Activated T-cell treated with anti-CD3 and anti-CD28 coated beads, Interleukin-2, amount 50 U/mL, for 1 hour (primary cell): ENCODE measurements at places on chromosomes 7 and 10.

DNA sequence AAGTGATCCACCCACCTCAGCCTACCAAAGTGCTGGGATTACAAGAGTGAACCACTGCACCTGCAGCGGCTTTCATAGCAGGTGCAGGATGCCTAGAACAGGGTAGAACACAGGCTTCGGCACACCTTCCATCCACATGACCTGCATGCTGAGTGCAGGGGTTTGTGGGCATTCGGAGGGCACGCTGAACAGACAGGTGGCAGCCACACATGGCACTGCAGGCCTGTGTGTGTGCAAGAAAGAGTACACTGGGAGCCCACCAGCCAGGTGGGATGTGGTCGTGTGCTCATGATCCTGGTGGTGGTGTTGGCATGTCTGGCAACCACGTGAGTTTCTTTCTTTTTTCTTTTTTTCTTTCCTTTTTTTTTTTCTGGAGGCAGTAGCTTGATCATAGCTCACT, 38.4 kb downstream of the GRID2IP start:
- DNase-seq: no peak

- no peak for DNase-seq
Observed at GRCh38 chr10:53003094-53003493, 230.5 kb upstream of the MBL2 start.

- no peak for DNase-seq
Observed at GRCh38 chr10:77608281-77608680, 29.3 kb downstream of the KCNMA1 start.

GRCh38 chr10:85139124-85139523, 810.7 kb downstream of the CCSER2 start:
- DNase-seq: no peak

DNA sequence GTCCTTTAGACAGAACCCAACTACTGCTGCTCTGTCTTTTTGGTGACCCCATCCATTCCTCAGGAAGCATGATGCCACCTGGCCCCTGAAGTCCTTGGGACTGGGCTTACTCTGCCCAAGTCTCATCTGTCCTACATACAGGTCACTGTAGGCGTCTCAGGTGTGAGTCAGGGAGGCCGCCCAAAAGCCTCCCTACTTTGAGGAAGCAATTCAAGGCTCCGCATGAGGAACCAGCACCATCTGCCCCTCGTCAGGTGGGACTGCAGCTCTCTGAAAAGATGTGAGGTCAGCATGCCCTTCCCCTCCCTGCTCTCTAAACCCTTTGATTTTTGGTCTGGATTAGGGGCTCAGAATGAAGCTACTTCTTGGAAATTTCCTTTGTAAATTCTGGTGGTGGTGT, 354.8 kb downstream of the CXCL12 start:
- DNase-seq: no peak

- DNase-seq: no peak
Observed at GRCh38 chr10:60570896-60571295, 181.2 kb upstream of the ANK3 start.

DNA sequence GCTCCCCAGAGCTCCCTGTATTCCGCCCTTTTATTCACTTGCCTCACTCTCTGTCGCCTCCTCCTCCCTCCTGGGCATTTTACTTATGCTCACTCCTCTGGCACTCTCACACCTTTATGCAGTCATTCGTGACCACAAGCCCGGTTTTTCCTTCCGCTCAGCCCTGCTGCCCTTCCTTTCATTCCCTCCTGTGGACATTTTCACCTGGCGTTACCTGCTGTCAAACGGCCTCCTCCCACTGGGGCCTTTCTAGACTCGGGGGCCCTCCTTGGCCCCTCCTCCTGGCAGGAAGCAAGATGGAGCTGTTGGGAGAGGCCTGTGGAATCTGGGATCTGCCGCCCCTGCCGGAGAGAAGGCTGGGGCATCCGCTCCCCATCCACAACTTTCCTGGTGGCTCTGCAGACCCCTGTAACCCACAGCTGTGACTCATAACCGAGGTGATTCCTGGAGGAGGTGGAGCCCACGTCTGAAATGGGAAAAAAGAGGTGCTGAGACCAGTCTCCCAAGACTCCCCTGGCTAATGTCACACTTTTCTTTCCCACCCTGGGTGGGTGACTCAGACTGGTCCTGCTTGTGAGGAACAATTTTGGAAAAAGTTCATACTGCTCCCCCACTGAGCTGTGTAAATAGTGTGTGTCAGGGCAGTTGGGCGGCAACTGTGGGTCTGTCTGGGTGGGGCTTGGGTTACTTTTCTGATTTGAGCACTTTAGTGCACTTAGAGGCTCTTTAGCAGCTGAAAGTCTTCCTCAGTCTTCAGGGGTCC, 1.2 kb downstream of the VCL start:
- DNase-seq: peak; percentile 31

- no peak for DNase-seq
Observed at GRCh38 chr10:129758207-129759021, 205.7 kb downstream of the EBF3 start.

DNA sequence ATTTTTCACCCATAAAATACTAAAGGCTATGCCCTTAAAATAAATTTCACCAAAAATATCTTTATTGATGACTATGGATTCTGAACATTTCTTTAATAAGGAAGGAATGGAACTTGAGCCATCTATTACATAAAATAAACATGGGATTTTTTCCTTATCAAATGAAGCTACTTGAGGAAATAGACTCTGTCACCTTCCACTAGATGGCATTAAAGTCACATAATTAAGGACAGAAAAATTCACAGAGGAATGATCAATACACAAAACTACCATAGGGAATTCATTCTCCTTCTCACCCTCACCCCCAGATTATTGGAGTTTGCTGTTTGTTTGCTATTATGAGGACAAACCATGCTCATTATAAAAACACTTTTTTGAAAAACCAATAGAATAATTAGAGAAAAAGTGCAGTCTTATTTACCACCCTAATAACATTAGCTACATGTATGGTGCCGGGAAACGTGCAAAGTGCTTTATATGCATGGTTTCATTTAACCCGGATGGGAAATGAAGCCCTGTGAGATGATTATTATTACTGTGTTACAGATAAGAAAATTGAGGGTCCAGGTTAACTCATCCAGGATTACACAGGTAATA, 21.1 kb upstream of the FOXI2 start:
- DNase-seq: no peak

DNA sequence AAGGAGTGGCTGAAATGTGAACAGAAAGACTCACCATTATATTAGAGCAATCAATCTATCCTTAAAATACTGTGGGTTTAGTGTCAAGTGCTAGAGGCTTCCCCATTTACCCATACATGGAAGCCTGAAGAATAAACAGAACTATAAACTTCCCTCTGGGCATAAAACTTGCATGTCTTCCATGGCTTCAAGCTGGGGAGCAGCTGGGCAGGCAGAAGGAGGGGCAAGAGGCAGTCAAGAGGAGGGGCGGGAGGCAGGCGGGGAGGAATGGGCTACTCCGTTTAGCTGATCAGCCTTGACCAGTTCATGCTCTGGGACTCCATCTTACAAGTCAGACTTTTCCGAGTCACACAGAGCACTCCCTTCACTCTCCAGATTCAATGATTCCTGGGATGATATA, 3.5 kb upstream of the PRSS1 start:
- DNase-seq: no peak

GRCh38 chr7:121002757-121003200, 14.3 kb downstream of the CPED1 start:
- DNase-seq: no peak

DNA sequence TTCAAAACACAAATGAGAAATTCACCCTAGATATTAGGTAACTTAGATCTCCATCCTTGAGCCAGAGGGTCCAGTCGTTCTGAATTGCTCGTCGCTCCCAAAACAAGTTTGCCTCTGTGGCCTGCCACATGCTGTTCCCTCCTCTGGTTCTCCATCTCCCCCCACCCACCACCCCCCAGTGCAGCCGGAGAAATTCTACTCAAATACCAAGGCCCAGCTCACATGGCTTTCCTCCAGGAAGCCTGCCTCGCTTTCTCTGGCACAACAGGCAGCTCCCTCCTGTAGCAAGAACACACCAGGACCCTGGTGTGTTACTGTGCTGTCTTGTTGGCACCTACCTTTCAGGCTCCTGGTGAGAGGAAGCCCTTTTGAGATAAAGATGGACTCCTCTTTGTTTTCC, 52.7 kb upstream of the C10orf90 start:
- DNase-seq: no peak

- DNase-seq: no peak
Observed at GRCh38 chr7:140136073-140136472, 40.7 kb downstream of the KDM7A start.

DNA sequence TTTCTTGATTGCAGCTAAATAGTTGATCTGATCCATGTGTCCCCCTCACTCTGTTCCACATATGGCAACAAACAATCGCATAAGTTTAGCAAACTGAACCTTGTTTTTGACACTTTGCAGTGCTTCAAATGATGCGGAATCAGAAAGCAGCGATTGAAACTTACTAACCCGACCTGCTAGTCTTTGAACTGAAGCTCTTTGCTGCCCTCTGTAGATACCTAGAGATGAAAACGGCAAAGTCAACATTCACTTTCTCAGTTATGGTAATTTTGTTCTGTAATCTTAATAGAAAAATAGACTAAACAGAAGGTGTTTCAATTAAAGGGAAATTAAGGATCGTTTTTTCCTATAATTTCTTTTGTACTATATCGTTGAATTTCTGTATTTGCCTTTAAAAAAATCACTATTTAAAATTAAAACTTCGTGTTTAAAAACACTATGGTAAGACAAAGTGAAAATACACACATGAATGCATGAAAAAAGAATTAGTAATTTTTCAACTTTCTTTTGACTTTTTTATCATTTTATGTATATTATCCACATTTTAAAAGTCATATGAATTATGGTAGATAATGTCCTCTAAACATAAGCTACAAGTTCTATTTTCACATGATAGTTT, 276.5 kb downstream of the MAGI2 start:
- no peak for DNase-seq

DNA sequence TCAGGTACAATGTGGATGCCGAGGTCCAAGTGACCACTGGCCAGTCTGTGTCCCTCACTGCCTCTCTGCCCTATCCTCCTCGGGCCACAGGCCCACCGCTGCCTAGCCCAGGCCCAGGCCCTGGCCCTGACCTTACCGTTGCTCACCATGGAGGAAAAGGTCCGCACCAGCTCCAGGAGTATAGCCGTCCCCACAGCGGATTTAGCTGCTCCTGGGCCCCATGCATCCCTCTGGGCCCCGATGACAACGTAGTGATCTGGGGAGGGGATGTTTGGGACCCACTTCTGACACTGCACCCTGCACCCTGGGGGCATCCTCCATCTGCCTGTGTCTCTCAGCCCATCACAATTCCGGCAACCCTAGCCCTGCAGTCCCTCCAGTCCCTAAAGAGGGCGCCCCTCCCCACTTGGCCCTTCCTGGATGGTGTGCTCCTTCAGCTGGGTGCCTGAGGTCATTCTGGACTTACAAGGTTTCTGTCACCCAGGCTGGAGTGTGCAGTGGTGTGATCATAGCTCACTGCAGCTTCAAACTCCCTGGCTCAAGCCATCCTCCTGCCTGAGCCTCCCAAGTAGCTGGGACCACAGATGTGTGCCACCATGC, 12.1 kb downstream of the TFR2 start:
- no peak for DNase-seq

- DNase-seq: no peak
Observed at GRCh38 chr7:7032221-7032620, 150.1 kb upstream of the C1GALT1 start.

GRCh38 chr10:100482834-100483185, 20.0 kb downstream of the WNT8B start:
- DNase-seq: no peak

- DNase-seq: no peak
Observed at GRCh38 chr10:7033031-7033430, 377.8 kb downstream of the SFMBT2 start.

DNA sequence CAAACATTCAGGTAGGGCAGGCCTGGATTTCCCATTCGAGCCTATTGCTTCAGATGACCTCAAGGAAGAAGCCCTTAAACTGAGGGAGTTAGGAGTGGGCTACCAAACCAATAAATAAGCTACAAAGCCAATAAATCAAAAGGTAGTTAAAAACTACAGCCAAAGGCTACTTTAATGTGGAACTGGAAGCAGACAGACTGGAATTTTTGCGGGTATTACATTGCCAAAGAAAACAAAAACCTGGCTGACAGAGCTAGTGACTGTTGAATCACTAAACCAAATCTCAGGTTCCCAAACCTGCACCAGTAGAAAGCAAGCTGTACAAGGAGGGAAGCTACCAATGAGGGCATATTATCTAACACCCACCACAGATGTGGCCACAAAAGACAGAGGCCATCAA, 315.6 kb downstream of the GRM8 start:
- no peak for DNase-seq

GRCh38 chr10:80526742-80527141, 11.0 kb upstream of the SH2D4B start:
- no peak for DNase-seq

DNA sequence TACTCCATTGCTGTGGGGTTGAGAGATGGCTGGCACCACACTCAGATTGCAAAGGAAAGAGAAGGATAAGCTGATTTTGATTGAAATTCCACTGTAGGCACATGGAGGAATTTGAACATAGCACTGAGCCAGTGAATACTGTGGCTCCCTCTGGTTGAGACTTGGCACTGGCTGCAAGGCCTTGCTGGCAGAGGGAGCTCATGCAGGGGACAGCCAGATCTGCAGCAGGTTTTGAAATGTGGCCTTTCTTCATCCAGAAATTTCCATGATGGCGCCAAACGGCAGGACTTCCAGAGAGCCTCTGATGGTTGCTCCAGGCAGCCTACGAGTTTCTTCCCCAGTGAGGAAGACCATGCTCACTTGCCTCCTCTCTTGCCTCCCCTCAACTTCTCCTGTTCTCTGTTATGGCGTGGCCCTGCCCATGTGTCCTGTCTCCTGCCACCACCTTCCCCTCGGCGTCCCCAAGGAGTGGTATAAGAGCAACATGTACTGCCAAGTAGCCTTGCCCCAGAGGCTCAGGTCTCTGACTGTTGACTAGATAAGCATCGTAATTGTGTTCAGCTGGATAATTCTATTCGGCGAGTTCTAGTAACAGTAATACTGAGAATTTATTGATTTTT, 265.6 kb downstream of the CCDC3 start:
- no peak for DNase-seq

- no peak for DNase-seq
Observed at GRCh38 chr7:51455513-51455912, 138.9 kb upstream of the COBL start.

GRCh38 chr10:83539528-83540308, 599.6 kb upstream of the GHITM start:
- DNase-seq: no peak

- peak; percentile 38 for DNase-seq
Observed at GRCh38 chr10:71769279-71769823, 4.0 kb downstream of the VSIR start.

DNA sequence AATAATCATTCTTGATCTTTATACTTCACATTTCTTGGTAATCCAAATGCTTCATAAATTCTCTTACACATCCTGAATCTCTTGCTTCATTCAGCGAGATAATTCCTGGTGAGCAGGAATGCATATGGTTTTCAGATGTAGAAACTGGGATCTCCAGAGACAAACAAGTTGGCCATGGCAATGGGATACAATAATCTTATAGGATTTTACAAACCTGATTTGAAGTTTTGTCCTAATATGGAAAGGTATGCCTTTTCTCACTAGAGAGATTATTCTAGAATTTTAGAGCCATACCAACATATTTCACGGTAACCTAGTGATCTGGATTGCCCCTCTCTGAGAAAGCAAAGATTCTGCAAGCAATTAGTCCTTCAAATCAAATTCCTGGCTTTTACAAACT, 13.1 kb upstream of the TRDMT1 start:
- no peak for DNase-seq

GRCh38 chr7:133790911-133791310, 336.2 kb upstream of the LRGUK start:
- DNase-seq: no peak
